ENCODE measurements at places on chromosomes 2 and 18. TPM values are rescaled to one million over a fixed set of nuclear protein-coding genes. Genes with fewer than 3 reads are reported as not detected.

GRCh38 chr2:234374150-234374508 is 122.8 kb downstream of the ARL4C start:
- DNase-seq, result no peak

GRCh38 chr18:24982831-24983230 is 369.1 kb downstream of the ZNF521 start:
- no peak for DNase-seq

DNA sequence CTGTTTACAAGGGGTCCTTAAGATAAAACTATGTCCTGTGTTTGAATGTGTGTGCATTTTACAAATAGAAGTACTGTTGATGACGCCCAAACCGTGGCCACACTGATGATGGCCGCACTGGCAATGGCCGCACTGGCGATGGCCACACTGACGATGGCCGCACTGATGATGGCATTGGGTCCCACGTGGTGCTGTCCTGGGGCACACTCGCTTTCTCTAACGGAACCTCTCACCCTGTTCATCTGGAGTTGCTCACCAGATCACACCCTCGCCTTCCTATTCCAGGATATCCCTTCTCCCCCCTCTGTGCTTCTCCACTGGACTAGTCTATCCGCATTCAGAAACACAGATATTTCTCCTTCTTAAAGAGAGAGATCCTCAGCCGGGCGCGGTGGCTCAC is 192.4 kb downstream of the EIPR1 start:
- DNase-seq, result no peak

- DNase-seq, result no peak
These were observed 1.5 kb upstream of the GPBAR1 start for GRCh38 chr2:218259099-218259961.

DNA sequence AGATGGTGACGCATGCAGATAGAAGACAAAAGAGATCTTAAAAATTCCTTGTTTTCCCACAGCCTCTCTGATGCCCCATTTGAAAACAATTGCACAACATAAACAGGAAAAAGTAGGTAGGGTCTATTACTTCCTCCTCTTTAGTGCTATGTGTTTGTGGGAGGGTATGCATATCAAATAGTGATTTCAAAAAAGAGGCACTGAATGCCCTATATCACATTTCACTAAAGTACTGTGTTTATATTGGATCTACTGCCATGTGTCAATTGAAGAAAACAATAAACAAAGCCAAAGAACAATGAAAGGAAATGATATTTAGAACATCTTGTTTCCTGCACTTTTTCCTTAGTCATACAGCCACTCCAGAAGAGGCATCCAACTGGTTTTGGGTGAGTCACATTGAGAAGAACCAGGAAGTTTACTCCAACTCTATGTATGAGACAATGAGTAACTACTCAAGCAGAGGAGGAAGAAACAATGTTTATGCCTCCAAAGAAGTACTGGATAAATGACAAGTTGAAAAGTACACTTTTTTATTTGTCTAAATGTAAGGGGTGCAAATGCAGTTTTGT is 583.6 kb downstream of the FBXO15 start:
- DNase-seq, result no peak

Gene CHRNG
- total RNA-seq, result not detected

Data from activated CD4-positive, alpha-beta T cell treated with anti-CD3 and anti-CD28 coated beads, Interleukin-2, amount 10 ng/mL, durations not matched to agents 7 days and 5 days (primary cell).